ENCODE measurements at places on chromosomes 5 and 9. TPM values are rescaled to one million over a fixed set of nuclear protein-coding genes. Genes with fewer than 3 reads are reported as not detected.

CCL28 gene
- 1.2 TPM for total RNA-seq

GRCh38 chr5:141646026-141646425 lies 5.2 kb downstream of the FCHSD1 start:
- DNase-seq = no peak

SLC46A2 gene
- not detected for total RNA-seq

DNA sequence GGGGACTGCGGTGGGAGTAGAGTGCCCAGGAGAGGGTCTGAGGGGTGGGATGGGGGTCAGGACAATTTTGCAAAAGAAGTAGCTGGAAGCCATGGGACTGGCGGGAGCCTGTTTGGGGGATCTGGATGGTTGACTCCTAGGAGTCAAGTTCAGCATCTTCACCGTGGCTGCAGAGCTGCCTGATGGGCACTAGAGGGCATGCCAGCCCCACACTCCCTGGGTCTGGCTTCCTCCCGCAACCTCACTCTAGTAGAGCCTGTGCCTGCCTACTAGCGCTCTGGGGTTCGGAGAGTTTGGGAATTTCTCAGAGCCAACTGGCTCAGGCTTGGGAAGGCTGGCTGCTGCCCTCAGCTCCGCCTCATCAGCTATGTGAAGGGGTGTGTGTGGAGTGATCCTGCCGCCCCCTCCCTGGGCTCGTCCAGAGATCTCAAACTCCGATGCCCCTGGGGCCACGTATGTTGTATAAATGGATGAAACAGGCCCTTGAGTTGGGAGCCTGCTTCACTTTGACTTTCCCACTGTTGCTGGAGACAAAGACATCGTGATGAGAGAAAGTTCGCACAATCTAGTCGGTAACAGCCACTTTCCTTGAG lies 10.8 kb downstream of the TSPAN17 start:
- peak; percentile 80 for DNase-seq

DNA sequence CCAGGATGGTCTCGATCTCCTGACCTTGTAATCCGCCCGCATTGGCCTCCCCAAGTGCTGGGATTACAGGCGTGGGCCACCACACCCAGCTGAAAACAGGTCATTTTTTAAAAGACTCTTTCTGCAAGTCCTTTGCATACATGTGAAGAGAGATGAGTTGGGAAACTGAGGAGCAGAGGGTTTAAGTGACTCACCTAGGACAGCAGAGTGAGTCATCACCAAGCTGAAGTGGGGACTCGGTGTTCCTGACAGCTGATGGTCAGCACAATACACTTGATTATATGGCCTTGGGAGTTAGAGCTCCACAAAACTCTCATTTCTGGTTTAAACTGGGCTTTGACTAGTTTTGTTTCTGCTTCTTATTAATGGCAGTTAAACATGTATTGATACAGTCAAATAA lies 38.1 kb upstream of the SSBP2 start:
- DNase-seq = peak; percentile 26
